ENCODE measurements at places on chromosomes 7 and 10. TPM values are rescaled to one million over a fixed set of nuclear protein-coding genes. Genes with fewer than 3 reads are reported as not detected.

Gene SPRN
- not detected for total RNA-seq

Gene TCAF2
- 28.7 TPM for total RNA-seq

Gene PON1
- not detected for total RNA-seq

Gene FOXP2
- total RNA-seq: not detected

Gene HOXA11
- not detected for total RNA-seq

Gene INHBA
- total RNA-seq: 0.54 TPM

Gene ANTXRL
- 0.56 TPM for total RNA-seq

Gene SPDYE1
- total RNA-seq: 0.12 TPM

Gene HECW1
- total RNA-seq: not detected

Gene NPFFR1
- total RNA-seq: not detected

Gene CUBN
- 1.4 TPM for total RNA-seq

Gene TUBB8
- not detected for total RNA-seq

Gene SLC39A12
- total RNA-seq: not detected

All from T-helper 1 cell treated with Interleukin-12 subunit alpha and Interleukin-12 subunit beta and Interleukin-4 antibody, amounts not matched to agents 30 ng/mL and 1 ng/mL, for 36 hours (primary cell).